Ovary (tissue), 10 donors: ENCODE measurements at places on chromosomes 16 and 17.

- peak; percentile 81 for DNase-seq
Observed at GRCh38 chr16:8866118-8866883, 2.5 kb downstream of the CARHSP1 start.

DNA sequence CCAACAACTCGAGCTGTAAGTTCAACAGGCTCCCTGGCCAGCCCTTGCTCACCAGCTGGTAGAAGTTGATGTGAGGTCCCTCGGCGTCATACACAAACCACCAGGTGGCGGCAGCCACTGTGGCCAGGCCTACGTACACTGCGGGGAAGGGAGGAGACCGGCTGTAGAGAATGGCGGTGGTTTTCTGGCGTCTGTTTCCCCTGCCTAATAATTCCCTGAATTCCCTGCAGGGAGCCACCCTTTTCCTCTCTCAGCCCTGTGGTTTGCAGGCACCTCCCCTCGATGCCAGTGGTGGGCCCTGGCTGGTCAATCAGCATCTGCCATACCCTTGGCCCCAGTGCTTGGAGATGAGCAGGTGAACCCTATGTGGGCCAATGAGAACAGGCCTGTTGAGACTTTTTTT, 18.9 kb upstream of the P2RX1 start:
- DNase-seq: no peak

GRCh38 chr17:58501451-58501850, 13.0 kb downstream of the MTMR4 start:
- no peak for DNase-seq

DNA sequence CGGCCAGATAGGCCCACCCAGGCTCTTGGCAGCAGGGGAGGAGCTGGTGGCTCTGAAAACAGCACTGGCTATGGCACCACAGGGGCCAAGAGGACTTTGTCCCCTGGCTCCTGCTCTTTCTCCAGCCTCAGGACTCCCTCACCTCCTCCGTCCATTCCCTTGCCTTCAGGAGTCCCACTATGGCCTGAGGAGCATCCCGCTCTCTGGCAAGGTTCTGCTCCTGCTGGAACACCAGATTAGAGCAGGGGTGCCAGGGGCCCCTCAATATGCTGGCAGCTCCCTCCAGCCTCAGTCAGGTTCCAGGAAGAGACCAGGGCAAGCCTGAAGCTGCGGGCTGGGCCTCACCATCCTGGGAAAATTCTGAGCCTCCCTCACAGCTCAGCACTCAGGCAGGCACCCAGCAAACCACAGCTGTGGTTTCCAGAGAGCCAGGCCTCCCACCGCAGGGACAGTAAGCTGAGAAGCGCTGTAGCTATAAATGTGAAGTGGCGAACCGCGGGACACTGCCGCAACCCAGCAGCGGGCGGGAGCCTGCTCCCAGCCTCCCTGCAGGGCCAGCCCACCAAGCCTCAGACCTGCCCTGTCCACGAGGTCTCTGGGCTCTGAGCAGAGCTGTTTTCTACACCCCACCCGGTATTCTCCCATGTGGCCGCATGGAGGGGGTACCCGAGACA, 25.7 kb downstream of the C17orf100 start:
- no peak for DNase-seq

- DNase-seq: no peak
Observed at GRCh38 chr17:81093619-81094508, 58.9 kb downstream of the BAIAP2 start.

DNA sequence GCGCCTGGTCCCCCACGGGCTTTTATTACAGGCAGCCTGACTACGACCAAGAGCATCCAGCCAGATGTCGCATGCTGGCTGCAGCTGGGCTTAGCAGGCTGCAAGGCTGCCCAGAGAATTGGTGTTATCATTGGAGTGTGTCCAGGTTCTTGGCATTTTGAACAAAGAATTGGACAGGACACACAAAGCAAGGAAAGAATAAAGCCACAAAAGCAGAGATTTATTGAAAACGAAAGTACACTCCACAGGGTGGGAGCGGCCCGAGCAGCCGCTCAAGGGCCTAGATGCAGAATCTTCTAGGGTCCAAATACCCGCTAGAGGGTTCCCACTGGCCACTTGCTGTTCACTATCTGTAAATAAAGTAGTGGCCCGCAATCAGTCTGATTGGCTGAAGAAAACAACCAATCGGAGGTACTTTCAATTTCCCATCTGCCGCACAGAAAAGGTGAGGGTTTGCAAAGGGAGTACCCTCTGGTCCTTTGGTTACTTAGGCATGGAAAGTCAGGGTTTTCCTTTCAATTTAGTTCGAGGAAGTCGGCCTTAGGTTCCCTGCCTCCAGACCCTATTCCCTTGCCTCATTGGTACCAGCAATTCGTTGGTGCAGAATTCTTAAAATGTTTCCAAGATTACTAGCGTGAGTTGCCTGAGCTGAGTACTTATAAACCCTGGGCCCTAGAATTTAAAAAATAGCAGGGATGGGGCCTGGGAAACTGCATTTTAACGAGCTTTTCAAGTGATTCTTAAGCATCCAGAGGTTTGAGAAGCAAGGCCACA, 38.5 kb upstream of the CNEP1R1 start:
- DNase-seq: no peak

- DNase-seq: no peak
Observed at GRCh38 chr16:54177052-54177861, 109.3 kb downstream of the IRX3 start.

DNA sequence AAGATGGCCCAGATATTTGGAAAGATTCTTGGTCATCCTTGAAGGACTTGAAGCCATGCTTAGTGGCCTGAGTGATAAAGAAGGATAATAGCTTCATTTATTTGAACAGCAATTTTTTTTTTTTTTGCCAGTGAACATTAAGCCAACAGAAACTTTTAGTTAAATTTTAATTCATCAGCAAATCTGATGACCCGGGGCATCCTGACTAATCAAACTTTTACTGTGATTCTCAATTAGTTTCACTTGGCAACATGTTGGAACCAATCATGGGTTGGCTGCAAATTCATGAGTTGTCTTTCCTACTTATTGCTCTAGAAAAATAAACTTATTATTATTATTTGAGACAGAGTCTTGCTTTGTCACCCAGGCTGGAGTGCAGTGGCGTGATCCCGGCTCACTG, 74.4 kb downstream of the SHISA9 start:
- DNase-seq: no peak

DNA sequence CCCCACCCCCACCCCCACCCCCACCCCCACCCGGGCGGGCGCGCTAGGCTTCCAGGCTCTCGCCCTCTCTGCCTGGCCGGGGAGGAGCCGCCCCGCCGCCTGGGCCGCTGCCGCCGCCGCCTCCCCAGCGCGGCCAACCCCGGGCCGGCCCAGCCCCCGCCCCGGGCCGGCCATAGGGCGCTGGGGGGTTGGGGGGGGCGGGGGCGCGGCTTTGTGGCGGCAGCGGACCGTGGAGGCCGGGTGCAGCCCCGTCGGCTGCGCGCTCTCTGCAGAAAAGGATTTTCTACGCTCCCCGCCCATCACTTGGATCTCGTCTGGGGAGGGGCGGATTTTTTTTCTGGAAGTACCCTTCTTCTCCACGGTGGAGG, 230.9 kb downstream of the MRTFB start:
- DNase-seq: no peak

DNA sequence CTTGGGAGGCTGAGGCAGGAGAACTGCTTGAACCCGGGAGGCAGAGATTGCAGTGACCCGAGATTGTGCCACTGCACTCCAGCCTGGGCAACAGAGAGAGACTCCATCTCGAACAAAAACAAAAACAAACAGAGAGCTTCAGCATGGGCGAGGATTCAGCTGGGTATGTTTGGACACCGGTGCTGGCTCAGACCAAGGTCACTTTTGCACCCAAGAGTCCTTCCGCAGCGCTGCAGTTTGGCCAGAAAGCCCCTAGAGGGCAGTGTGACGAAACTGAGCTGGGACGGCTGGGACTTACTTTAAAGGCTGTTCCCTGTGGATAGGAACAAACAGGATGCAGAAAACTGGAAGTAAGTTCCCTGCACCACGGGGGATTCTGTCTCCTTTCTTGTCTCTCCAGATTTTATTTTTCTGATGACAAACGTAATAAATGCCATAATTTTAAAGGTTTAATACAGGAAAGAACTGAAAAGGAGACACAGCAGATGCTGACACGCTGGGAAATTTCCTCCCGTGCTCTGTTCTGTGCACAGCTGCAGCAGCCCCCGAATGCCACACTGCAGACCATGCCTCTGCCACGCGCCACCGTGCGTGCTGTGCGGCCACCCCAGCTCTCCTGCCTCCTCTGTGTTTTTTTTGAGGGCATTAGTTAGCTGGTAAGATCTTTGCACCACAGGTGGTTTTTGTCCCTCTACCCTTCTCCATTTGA, 25.2 kb upstream of the USP36 start:
- peak; percentile 92 for DNase-seq

DNA sequence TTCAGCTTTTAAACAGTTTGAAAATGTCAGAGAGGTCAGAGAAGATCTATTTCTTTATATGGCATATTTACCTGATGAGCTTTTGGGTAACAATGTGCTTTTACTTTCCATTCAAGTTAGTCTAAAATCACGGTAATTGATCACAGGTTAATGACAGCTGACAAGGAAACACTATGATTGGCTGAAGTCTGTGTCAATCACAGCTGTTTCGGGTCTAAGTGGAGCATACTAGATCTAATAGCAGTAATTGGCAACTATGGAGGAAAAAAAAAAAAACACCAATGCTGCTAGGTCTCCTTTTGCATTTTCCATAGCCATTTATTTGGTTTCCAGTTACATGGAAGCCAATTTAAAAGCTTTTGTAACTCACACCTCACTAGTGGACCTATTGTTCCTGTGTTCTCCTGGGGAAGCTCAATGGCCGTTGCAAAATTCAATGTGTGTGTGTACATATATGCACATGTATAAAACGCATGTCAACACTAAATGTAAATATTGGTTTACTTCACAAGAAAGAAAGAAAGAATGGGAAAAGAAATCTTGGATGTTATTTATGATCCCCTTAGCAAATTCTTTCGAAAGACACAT, 568.3 kb upstream of the ZFHX3 start:
- no peak for DNase-seq

GRCh38 chr16:88064889-88065746, 113.9 kb downstream of the BANP start:
- DNase-seq: no peak

DNA sequence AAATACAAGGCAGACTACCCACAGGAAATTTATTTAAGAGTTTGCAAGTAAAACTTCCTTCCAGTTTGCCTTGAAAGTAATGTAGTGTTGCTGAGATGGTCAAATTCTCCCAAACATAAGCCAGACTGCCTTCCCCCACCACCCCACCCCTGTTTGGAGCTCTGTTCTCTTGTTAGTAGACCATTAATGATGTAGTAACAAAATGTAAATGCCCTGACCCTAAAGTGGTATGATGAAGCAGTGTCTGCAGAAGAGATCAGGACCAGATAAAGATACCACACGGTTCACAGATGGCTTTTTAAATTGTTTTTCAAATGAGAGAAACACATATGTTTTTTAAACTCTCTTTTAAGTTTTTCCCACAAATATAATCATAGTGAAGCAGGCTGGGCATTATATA, 136.4 kb upstream of the TMEM97 start:
- DNase-seq: no peak
